Right renal cortex interstitium (tissue), 3 donors: ENCODE measurements at places on chromosomes 16 and 17. TPM values are rescaled to one million over a fixed set of nuclear protein-coding genes. Genes with fewer than 3 reads are reported as not detected.

GRCh38 chr16:15967655-15968315, 18.4 kb downstream of the ABCC1 start:
- DNase-seq, result no peak

DNA sequence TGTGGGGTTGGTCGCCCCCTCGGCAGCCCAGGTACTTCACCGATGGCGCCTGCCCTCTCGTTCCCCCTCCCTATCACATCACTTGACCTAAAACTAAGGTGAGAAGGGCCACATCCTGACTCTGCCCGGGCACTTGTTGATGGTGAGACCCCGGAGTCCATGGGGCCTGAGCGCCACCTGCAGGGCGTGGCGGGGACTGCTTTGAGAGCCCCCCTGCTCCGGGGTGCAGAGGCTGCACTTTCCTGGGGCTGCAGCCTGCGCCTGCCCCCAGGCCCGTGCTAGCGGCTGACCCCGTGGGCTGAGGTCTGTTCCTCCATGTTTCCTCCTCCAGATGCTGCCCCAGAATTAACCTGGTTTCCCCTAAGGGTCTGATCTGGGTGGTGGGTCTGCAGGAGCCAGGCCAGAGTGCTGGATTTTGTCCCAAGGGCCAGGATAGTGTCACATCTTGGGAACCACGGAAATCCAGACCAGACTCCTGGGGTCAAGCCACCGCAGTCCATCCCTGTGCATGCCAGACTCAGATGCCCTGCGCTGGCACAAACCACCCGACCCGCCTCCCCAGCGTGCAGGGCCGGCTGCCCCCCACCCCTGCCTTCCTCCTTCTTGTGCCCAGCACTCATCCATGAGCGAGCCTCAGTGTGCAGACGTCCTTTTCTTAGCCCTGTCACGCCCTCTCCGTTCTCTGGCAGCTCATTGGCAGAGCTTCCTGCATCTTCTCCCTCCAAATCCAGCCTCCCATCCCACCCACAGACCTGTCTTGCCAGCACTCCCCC, 2.7 kb downstream of the NDUFAF8 start:
- no peak for DNase-seq

DNA sequence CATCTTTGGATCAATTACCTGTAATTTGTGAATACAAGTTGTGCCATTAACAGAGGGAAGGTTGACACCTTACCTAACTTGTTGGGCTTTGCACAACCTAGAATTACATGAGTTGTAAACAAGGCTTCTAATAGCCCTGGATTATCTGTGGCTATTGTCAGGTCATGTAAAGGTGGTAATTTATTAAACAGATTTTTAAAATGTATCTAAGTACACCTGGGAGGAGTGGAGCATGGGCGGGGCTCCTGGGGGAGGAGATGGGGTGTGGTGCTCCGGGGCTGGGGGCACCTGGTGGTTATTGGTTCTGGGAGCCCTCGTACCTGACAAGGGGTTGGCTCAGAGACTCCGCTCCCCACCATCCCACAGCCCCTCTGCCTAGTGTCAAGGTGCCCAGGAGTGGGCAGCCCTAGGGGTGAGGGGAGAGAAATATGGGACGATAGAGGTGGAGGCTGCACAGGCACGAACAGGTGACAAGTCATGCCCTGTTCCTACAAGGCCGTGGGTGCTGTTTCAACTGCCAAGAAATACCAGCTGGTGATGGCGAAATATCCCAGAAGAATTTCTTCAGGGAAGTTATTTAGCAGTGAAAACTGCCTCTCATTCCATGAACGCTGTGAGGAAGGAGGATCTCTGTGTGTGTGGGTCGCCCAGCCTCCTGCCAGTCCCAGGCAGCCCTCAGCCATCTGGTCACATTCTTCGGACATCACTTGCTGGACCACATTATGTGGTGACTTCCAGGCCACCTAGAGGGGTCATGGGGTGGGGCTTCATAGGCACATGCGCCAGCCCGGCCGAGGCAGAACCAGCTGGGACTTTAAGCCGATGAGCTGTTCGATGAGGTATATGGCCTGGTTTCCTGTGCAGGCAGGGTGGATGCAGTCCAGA, 55.5 kb upstream of the IRX3 start:
- DNase-seq, result no peak

- DNase-seq, result peak; percentile 13
Measured at GRCh38 chr17:13306310-13306962, 288.6 kb upstream of the ELAC2 start.

Gene TUBB3
- 7.6 TPM for polyA plus RNA-seq
